ENCODE measurements at places on chromosomes 2 and 18.

- DNase-seq = no peak
These were observed 45.4 kb downstream of the ASAP2 start for GRCh38 chr2:9252002-9252357.

- peak; percentile 15 for DNase-seq
These were observed 72.6 kb downstream of the AOX1 start for GRCh38 chr2:200658278-200658864.

DNA sequence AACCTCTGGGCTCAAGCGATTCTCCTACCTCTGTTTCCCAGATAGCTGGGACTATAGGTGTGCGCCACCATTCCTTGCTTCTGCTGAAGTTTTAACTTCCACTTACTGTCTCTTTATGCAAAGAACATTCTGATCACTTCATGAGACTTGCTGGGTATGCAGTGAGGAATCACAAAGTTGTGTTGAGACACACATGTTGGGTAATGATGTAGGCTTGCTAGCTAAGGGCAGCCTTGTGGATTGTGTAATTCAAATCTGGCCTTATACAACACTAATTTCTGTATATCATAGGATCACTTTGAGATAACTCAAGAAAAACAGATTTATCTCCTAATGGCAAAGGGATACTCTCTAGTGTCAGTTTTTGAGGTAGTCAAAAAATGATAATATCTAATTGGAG lies 24.2 kb downstream of the XRCC5 start:
- DNase-seq = no peak

DNA sequence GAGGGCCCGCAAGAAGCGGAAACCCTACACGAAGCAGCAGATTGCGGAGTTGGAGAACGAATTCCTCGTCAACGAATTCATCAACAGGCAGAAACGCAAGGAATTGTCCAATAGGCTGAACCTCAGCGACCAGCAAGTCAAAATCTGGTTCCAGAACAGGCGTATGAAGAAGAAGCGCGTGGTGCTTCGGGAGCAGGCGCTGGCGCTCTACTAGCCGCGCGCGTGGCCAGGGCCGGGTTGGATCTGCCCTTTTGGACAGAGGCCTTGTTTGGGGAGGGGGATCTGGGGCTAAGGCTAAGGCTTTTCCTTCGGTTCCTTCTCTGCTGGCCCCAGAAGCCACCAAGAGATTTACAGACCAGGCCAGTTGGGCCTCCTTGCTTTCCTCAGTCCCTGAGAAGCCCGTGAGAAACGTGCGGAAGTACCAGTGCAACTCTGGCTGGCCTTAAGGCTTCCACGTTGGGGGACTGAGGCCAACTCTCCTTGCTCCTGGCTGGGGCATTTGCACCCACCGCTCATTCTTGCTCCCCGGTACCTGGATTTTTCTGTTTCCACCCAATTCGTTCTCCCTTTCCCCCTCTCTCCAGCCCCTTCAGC lies 1.0 kb downstream of the HOXD12 start:
- no peak for DNase-seq

GRCh38 chr2:101219246-101219645 lies 33.4 kb upstream of the CNOT11 start:
- no peak for DNase-seq

- no peak for DNase-seq
These were observed 782.1 kb downstream of the EPHA4 start for GRCh38 chr2:220789961-220790360.

GRCh38 chr2:138727956-138728355 lies 52.2 kb downstream of the NXPH2 start:
- peak; percentile 7 for DNase-seq

DNA sequence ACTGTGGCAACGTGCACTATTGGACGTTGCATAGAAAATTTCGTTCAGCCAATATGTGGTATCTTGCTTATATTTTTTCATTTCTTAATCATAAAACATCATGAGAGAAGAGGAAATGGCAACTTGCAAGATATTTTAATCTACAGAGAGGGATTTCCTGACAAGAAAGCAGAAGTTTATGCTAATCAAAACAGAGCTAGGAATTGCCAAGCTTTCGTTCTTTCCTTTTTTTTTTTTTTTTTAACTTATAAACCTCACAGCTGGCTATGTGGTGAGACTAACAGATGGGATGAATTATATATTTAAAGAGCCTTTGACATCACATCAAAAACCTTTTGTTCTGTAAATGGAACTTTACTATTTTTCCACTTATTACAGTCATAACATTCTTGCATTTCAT lies 1136.9 kb upstream of the TMEFF2 start:
- no peak for DNase-seq

DNA sequence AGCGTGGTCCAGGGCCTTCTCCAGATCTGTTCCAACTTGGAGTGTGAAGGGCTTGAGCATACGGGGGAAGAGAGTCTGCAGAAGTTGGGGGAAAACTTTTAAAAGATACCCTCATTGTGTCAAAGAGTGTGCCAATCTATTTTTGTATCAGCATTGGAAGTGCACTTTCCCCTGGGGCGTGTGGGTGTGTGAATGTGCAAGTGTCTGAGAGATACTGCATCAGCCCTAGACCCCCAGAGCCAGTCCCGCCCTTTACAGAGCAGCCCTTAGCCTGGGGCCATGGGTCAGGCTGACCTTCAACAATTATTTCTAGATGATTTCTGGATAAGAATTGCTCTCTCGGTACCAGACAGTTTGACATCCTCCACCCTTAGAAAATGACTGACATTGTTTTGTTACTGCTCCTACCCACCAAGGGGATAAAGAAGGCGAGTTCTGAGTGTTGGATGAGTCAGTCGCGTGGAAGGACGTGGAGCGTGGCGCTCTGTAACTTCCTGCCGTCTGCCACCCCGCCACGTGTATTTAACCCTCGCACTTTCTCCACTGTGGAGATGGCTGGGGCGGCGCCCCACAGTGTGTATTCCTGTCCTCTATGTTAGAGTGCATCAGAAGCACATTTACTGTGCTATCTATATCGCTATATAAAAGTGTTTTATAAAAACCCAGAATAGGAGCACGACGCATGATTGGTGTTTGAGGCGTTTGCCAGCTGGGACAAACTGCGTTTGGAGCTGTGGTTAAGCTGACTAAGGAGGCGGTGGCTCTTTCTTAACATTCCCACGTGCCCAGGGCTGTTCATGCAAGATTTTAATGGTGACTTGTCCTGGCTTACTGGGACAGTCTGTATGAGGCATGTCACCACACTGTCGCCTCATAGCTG lies 122.6 kb downstream of the CABLES1 start:
- DNase-seq = no peak

DNA sequence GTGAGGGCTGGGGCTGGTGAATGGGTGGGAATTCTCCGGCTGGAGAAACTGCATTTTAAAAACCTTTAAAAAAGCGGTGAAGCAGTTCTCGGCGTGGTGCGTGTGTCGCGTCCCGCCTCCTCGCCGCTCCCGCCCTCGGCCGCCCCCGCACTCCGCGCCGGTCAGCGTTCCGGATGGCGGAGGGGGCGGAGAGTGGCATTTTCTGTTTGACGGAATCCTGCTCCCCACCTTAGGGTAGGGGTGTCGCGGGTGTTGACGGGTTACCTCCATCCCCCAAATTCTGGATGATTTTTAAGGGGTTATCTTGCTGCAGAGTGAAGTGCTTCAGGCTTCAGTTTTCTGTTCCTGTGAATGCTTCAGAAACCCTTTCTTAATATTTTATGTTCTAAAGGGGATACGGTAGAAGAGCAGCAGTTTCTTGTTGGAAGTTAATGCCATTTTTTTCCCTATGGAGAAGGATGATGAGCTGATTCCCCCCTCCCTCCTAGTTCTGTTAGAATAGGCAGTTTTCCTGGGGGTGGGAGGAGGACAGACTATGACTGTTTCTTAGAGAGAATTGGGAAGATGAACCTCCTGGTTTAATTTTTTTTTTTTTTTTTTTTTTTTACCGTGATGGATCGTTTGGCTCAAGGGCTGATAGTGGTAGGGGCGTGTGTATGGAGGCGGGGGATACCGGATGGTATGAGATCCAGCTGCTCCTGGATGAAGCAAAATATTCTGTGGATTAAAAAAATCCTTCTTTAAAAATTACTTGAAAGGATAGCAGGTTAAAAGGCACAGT lies 756 bp downstream of the ABI2 start:
- DNase-seq = no peak

DNA sequence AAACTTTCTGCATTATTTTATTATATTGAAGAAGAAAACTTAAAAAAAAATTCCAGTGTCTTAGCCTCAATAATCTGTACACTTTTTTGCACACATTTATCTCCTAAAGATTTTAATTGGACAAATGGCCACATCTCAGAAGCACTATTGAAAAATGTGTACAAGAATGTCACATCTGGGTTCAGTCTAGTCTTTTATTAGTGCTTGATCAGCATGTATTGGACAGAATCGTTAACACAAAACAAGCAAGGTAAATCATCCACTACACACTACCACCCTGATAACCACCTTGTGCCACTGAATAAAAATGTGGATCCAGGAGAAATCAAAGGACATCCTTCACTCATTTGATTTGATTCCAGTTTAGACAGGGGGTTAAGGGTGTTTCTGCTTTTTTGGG lies 554.8 kb downstream of the ARHGAP15 start:
- DNase-seq = no peak

GRCh38 chr2:233085037-233085838 lies 25.1 kb downstream of the INPP5D start:
- no peak for DNase-seq

DNA sequence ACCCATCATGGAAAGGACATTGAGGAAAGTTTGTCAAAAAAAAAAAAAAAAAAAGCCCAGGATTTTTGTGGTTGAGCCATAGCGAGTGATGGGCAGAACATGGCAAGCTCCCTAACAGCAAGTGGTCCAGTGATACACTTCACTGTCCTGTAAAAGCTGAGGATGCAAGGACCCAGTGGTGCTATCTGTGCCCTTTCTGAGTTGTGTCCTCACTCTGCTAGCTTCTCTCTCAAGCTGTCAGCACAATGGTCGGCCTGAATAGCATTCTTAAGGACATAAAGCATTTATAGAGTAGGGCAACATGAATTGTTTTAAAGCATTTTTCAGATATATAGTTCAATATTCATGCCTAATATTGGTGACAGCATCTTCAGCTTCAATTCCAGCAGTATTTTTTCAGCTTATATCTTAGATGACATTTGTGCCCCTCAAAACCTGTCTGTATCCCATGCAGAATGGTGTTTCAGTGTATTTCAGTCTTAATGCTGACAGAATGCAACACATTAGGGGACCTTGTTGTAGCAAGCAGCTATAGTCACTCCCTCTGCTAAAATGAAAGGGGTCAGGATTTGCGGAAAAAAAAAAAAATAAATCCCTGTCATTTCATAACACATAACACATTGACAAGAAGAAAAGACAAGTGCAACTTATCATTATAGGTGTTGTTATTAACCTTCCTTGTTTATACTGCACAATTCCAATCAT lies 496.7 kb downstream of the THSD7B start:
- no peak for DNase-seq

- DNase-seq = no peak
These were observed 76.5 kb upstream of the APCDD1 start for GRCh38 chr18:10377956-10378355.

GRCh38 chr2:3078684-3079083 lies 298.9 kb downstream of the EIPR1 start:
- no peak for DNase-seq

- DNase-seq = no peak
These were observed 62.1 kb downstream of the RMDN2 start for GRCh38 chr2:37987098-37987775.

DNA sequence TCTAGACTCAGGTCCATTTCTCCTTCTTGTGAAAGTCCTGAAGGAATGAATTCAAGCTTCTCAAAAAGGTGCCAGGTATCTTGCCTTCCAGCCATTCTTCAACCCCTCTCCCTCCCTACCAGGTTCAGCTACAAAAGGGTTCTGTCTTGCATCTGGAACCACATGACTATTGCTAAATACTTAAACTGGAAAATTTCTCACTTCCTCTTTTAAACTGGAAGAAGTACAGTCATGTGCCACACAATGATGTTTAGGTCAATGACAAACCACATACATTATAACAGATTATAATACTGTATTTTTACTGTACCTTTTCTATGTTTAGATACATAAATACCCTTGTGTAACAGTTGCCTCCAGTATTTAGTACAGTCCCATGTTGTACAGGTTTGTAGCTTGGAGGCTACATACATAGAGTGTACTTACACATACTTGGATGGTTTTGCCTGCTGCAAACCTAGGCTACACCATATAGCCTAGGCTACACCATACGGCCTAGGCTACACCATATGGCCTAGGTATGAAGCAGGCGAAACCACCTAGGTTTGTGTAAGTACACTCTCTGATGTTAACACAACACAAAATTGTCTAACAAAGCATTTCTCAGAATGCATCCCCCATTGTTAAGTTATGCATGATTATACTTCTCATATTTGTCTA lies 142.0 kb upstream of the DNMT3A start:
- DNase-seq = no peak

GRCh38 chr2:239884051-239884405 lies 141.1 kb downstream of the NDUFA10 start:
- no peak for DNase-seq

DNA sequence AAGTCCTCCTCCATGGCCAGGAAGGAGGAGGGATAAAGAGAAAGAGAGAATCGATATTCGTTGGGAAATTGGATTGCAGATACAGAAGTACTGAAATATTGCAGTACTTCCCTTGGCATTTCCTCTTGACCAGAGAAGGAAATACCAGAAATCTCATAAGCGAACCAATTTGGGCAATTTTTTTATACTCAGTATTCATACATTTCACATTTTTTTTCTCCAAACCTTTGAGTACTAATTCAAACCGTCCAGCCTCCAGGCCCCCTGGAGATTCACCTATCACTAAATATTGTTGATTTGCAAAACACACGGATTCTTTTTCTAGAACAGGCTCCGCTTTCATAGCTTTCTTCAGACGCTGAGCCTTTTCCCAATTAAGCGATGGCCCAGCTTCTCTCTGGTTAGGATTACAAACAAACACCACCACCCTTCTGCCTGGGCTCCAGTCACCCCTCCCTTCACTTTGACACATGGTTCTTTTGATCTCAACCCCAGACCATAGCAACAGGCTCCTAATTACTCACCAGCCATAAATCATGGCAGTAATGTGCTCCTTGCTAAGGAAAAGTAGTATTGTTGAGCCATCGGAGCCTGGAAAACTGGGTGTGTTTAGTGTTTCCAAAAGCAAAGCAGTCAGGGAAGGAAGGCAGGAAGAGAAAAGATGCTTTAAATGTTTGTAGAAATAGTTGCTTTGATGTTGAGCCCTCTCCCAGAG lies 138.4 kb upstream of the CCDC68 start:
- no peak for DNase-seq

DNA sequence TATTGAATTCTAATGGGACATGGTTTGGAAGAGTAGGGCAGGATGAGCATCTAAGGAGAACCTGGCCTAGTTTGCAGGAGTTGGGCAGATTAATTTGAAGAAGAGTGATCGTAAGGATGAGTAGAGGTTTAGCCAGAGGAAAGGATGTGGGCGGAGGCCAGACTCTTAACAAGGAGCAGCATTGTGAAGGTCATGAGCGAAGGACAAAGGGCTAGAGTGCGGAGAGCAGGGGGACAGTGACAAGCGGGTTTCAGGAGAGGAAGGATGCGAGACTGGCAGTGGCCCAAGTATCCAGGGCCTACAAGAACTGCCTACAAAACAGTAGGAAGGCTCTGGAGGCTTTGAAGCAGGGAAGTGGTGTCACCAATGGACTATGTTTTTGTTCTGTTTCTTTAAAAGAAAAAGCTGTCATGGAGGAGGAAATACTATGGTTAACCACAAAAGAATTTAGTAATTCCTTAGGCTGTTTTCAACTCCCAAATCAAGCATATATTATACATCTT lies 20.1 kb downstream of the SLC66A3 start:
- no peak for DNase-seq
